ENCODE measurements at places on chromosomes 2 and 18. TPM values are rescaled to one million over a fixed set of nuclear protein-coding genes. Genes with fewer than 3 reads are reported as not detected.

DNA sequence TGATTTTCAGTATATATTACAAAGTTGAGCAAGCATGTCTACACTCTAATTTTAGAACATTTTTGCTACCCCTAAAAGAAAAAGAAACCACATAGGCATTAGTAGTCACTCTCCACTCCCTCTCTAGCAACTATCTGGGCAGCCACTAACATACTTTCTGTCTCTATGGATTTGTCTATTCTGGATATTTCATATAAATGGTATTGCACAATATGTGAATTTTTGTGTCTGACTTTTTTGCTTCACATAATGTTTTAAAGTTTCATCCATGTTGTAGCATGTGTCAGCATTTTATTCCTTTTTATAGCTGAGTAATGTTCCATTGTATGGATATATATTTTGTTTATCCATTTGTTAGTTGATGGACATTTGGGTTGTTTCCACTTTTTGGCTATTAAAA, 232.5 kb upstream of the CTAGE1 start:
- no peak for DNase-seq

GRCh38 chr2:228673876-228674554, 492.5 kb upstream of the SPHKAP start:
- no peak for DNase-seq

DNA sequence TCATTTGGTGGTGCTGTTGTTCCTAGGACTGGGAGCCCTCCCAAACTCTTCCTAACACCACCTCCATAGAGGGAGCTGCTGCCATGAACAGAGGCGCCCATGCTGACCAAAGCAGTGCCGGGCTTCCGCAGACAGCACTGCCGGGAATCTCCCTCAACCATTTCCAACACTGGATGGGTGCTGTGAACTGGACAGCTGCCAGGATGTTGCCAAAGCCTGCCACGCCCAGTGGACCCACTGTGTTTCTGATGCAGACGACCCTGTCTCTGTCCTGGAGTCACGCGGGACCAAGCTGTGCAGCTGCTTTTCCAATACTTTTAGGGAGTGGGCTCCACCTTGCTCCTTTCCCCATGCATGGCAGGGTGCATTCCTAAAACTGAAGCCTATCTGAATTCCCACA, 16.9 kb upstream of the GNAL start:
- no peak for DNase-seq

Gene TCF23
- total RNA-seq: not detected

Gene IL36A
- total RNA-seq: not detected

Gene PIEZO2
- total RNA-seq: 26.8 TPM

Measured in sciatic nerve (tissue), 2 donors.